ENCODE measurements at places on chromosomes 3 and 15.

DNA sequence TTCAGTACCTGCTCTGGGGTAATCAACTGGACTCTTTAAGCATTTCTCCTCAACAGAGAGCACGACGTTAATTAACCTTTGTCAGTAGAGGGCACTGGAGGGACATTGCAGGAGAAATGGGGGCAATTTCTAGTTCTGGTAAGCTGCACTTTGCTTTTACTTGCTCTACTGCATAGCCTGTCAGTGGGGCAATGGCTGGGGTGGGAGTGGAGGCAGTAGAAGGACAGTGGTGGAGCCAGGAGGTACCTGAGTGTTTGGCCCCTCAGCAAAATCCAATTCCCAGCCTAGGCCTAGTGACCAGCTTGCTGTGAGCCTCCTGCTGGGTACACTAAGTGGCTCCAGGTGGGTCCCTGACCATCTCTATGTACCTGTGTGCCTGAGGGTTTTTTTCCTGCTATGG, 18.3 kb upstream of the MED12L start:
- peak; percentile 12 for DNase-seq

GRCh38 chr15:63877713-63878271, 44.0 kb upstream of the HERC1 start:
- DNase-seq, result no peak

- no peak for DNase-seq
Observed at GRCh38 chr3:190574473-190574872, 60.6 kb downstream of the IL1RAP start.

DNA sequence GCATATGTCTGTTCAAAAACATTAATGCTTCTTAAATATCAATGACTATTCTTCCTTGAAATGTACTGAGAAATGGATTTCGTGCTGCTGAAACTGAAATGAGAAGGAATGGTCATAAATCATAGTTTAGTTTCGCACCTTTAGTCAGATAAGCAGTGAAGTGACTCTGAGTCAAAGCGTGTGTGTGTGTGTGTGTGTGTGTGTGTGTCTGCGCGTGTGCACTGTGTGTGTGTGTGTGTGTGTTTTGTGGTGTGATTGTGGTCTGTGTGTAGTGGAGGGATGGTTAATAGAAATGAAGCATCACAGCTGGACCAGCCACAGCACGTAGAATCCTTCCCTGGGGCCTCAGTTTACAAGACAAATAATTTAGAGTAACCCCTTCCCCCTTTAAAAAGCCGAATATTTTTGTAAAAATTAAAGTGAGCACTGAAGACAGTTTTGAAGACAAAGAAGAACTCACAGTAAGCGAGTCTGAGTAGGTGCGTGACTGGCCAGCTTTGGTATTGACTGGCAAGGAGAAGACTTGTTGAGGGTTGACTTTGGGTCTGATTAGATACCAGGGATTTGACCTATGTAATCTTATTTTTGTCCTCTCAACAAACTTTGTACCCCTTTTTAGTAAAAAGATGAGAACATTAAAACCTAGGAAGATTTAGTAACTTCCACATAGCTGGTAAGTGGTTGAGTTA, 202.0 kb upstream of the IL12A start:
- DNase-seq, result no peak

GRCh38 chr3:34882764-34883163, 756.6 kb upstream of the ARPP21 start:
- no peak for DNase-seq

GRCh38 chr3:46286947-46287565, 44.8 kb downstream of the CCR3 start:
- no peak for DNase-seq

- DNase-seq, result no peak
Observed at GRCh38 chr3:63167113-63167512, 111.0 kb upstream of the SYNPR start.

- DNase-seq, result no peak
Observed at GRCh38 chr3:176275538-176275937, 921.7 kb downstream of the TBL1XR1 start.

DNA sequence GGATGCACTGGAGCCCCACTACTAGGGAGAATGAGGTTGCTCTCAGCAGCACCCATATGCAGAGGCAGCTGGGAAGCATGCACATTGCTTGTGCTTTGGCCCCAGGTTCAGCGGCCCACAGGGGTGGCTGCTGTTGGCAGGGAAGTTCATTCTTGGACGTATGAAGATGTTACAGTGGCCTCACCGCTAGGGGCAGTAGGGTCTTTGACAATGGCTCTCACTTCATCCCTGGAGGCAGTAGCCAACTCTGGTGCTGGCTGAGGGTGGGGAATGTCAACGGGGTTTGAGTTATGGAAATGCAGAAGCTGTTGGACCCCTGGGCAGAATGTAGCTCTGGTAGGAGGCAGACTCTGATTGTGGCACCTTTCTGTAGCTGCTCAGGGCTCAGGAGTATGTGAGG, 279.9 kb downstream of the SCAPER start:
- DNase-seq, result no peak

DNA sequence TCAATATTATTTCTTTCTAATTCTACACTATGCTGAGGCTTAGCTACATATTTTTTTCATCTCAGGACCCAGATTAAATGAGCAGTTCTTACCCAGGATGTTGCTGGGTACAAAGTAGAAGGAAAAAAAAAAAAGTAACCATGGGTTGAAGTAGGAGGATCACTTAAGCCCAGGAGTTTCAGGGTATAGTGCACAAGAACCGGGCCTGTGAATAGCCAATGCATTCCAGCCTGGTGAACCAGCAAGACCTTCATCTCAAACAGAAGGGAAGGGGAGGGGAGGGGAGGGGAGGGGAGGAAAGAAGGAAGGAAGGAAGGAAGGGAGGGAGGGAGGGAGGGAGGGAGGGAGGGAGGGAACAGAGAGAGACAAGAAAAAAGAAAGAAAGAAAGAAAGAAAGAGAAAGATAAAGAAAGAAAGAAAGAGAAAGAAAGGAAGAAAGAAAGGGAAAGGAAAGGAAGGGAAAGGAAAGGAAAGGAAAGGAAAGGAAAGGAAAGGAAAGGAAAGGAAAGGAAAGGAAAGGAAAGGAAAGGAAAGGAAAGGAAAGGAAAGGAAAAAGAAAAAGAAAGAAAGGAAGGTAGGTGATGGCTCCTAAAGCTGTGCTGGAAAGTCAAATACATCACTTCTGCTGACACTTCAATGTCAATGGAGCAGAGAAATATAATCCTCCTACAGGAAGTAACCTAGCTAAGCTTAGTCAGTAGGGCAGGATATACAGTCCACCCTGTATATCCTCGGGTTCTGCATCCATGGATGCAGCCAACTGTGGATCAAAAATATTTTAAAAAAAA, 206.8 kb upstream of the TGFBR2 start:
- no peak for DNase-seq

DNA sequence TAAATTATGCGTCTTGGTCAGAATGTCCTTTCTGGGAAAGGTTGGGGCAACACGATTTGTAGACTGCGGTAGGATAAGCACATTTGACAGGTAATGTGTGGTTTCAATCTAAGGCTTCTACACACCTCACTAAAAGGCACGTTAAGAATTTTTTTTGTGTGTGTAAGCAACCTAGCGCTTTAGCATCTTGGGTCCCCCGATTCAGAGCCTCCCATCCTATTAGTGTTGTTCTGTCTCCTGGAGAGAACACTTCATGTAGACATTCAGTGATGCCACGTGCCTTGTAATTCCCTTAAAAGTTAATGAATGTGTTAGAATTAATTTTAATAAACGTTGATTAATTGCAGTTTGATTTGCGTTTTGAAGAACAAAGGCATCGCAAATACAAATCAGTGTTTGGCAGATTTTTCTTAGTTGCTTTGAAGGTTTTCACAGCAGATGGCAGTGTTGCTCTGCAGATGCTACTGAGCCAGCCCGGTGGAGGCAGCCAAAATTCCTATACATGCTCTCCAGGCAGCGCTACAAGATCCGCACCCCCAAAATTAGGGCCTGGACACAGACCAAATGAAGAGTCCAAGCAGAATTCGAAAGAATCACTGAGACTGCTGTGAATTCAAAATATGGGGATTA, 63.5 kb downstream of the OTOL1 start:
- peak; percentile 21 for DNase-seq

GRCh38 chr3:13513051-13513912, 33.2 kb downstream of the HDAC11 start:
- DNase-seq, result no peak

GRCh38 chr3:132267391-132267993, 49.7 kb upstream of the ACP3 start:
- no peak for DNase-seq

GRCh38 chr3:117587416-117587815, 877.8 kb downstream of the TUSC7 start:
- no peak for DNase-seq

DNA sequence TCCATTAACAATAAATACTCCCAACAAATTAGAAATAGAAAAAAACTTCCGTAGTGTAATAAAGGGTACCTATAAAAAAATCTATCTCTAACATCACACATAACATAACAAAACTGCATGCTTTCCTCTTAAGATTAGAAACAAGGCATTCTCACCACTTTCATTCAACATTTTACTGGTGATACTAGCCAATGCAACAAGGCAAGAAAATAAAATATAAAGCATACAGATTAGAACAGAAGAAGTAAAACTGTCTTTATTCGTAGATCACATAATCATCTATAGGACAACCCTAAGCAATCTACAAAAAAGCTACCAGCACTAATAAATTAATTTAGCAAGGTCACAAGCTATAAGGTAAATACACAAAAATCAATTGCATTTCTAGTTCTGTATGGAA, 107.1 kb downstream of the PLD1 start:
- DNase-seq, result no peak

DNA sequence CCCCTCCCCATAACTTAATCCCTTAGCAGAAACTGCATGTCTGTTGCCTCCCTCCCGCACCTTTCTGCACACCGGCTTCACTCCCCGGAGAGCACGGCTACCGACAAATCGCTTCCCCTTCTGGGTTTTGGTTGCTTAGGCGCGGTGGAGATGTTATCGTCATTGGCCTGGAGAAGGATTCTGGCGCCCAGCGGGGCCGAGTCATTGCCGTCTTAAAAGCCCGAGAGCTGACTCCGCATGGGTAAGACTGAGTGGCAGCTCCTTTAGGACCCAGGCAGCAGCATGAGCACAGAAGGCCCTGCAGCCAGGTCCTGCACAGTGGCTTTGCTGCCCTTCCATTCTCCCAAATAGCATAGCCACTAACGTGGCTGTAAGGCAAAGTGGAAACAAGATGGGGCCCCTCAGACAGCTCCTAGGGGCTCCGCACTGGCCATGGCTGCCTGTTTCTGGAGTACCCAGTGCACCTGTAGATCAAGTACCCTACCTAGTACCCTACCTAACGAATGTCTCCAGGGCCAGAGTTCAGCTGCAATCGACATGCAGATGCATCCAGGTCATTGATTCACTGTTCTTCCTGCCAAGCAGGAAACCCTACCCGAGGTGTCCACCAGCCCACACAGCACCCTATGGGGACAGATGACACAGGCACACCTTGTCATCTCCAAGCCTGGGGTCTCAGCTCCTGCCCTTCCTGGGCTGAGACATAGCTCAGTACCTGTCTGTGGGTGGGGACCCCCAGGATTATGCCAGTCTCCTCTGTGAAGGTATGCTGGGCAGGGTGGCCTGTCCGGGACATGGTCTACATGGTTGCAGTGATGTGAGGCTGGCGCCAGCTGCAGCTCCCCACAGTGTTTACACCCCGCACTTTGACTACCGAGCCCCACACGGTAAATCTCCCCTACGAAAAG, 147.6 kb downstream of the LRRK1 start:
- DNase-seq, result no peak

- no peak for DNase-seq
Observed at GRCh38 chr15:44147636-44148035, 47.4 kb downstream of the FRMD5 start.

GRCh38 chr3:188298585-188298984, 144.6 kb downstream of the LPP start:
- no peak for DNase-seq

DNA sequence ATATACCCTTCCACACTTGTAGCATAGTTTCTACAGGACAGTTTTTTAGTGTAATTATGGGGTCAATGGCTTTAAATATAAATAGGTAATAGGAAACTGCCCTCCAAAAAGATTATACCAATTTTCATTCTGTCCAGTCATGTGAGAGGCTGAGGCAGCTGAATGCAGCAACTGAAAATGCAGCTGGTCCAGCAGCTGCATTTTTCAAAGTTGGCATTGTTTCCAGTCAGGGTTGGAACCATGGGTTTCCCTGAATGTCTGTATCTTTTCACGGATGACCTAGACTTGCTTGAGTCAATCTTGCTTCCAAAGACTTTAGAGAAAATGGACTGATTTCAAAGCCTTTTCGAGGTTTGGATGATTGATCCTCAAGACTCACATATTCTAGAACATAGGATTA, 9.9 kb upstream of the KNL1 start:
- no peak for DNase-seq

DNA sequence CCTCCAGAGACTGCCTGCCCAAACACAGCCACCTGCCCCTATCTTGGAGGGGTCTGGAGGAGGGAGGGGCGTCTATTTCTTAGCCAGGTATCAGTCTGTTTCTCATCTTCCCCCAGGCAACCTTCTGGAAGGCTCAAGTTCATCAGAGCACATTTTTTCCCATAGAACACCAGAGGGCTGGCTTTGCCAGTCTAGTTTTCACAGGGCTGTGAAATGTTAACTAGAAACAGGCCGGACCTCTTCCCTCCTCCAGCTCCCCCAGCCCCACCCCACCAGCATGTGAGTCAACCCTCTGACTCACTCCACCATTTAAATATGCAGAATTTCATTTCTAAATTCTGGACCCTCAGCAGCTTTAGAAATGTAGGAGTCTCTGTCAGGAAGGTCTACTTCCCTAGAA, 66.9 kb downstream of the SLCO2A1 start:
- no peak for DNase-seq

DNA sequence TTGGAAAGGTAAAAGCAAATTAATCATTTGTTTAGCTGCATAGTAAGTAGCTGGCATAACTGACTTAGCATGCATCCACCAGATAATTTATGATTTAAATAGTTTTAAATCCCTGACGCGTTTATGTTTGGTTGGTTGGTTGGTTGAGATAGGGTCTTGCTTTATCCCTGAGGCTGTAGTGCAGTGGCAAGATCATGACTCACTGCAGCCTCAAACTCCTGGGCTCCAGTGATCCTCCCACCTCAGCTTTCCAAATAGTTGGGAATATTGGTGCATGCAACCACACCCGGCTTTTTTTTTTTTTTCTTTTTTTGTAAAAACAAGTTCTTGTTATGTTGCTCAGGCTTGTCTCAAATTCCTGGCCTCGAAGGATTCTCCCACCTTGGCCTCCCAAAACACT, 263.4 kb downstream of the MCTP2 start:
- DNase-seq, result no peak

- no peak for DNase-seq
Observed at GRCh38 chr3:38015485-38015884, 14.0 kb downstream of the PLCD1 start.

- DNase-seq, result no peak
Observed at GRCh38 chr3:46889381-46890110, 12.0 kb downstream of the PTH1R start.

Measured in NCI-H1436 (cell line).